GM20000 (cell line): ENCODE measurements at places on chromosomes 6 and 20.

DNA sequence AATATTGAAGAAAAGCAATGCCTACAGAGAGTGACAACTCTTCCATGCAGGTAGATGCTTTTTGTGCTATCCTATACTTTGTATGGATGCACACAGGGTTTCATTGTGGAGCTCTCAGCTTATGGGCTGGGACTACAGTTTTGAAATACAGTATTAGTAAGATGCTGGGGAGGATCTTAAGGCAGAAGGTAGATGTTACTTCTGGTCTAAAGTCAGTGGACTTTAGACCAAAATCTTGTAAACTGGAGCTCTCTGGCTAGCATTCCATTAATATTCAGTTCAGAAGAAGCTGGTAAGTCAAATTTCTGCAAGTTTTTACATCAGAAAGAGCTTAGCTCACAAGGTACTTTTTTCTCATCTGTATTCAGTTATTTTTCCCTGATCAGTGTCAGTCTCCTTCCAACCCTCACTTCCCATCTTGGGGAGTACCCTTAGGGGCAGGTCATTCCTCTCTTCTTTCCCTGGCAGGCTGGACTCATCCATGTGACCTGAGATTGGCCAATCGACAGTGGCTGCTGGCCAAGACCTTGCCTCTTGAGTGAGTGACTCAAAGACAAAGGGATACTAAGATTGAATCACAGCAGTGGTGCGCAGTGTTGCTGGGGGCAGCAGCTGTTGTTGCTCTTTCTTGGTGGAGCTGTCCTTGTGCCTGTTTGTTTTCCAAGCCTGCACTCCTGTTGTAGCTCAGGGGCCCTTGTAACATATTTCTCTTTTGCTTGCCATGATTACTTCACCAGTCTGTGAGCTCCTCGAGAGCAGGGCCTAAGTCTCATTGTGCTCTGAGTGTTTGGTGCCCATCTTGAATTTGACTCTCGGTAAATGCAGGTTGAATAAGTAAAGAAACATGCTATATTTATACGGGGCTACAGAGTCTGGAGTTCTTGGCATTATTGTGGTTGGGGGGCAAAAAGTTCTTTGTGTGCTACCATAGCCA lies 2.8 kb upstream of the PHF20 start:
- DNase-seq, result peak; percentile 32

GRCh38 chr6:90397929-90398674 lies 101.5 kb upstream of the BACH2 start:
- DNase-seq, result no peak

- DNase-seq, result no peak
Observed at GRCh38 chr6:163943607-163944385, 529.3 kb downstream of the QKI start.

DNA sequence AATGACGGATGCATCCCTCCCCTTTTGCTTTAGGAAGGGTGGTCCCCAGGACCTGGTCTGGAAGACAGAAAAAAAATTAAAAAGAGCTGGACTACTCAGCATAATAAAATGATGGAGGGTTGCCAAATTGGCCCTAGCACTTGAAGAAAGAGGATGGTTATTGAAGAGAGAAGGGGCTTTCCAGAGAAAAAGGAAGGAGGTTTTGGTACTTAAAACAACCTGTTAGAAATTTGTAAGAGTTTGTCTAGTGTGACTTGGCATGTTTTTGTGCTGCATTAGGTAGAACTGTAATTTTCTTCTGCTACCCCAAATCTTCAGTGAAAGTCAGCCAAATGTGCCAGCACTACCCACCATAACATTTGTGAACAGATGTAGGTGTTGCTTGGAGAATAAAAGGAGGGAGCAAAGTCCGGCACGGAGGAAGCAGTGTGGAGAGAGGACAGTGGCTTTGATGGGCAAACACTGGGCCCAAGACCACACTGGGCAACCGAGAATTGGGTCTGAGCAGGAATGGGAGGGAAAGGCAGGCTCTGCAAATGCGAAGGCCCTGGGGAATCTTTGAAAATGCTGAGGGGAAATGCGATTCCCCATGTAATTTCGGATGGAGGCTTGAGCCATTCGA lies 160.9 kb downstream of the QRSL1 start:
- no peak for DNase-seq

GRCh38 chr6:4313044-4313686 lies 177.8 kb upstream of the ECI2 start:
- DNase-seq, result no peak

GRCh38 chr20:2538931-2539720 lies 2.8 kb downstream of the TMC2 start:
- DNase-seq, result no peak

GRCh38 chr20:41978246-41978790 lies 360.1 kb upstream of the CHD6 start:
- DNase-seq, result no peak

DNA sequence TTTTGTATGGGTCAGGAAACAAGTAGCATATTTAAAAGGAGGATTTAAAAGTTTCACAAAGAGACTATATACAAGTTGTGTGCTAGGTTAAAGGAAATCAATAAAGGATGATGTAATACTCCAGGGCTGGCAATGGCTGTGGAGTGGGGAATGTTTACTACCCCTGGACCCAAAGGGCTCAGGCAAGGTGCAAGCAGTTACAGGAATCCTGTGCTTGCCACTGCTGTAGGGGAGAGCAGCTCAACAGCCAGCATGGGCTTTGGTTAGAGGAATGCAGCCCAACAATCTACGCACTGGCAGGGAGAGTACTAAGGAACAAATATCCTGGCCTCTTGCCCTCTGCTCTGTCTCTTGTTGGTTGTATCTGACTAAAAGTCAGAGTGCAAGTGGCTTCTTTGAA lies 1642.2 kb downstream of the KHDRBS2 start:
- no peak for DNase-seq

- no peak for DNase-seq
Observed at GRCh38 chr6:143543435-143543834, 31.9 kb upstream of the FUCA2 start.

GRCh38 chr20:33018169-33018931 lies 10.8 kb downstream of the BPIFB2 start:
- DNase-seq, result no peak

DNA sequence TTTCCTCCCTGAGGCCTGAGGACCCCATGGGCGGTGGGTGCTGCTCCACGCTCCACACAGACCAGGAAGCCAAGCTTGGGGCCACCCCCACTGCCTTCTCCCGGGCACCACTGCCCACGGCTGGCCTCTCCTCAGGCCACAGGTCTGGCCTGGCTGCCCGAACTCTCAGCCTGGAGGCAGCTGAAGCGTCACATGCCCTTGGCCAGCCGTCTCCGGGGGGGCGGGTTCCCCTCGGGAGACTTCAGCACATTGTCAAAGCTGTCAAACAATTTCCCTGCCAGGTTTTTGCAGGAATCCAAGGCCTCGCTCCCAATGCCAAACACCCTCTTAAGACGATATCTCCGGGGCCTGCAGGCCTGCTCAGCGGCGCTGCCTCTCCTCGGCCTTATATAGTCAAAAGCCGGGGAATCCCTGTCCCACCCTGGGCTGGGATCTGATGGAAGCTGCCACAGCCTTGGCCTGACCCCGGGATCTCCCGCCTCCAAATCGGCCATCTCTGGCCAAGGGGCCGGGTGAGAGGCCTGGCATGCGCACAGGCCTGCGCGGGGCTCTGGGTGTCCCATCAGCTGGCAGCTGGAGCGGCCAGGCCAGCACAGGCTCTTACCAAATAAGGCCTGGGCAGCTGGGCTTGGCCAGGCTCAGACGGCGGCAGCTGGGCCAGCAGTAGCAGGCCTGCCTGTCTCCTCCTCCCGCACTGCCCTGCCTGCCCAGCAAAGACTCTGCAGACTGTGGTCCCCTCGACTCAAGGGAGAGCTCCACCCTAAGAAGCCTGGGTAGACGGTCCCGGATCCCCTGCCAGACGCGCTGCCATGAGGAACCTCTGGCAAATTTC lies 49.7 kb downstream of the RBM38 start:
- no peak for DNase-seq

DNA sequence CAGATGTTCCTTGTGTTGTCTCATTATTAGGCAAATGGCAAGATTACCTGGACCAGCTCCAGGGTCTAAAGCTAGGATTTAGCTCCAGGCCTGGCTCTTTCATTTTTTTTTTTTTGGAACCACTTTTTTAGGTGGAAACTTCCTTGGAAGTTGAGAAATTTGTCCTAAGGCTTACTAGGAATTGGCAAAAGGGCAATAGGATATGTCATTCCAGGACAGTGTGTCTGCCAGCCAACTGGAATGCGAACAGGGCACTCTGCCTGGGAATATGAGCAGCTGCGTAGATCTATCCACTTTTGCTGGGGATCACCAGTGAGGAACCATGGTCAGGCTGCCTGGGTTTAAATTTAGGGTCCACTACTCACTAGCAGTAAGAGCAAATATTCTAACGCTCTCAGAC lies 304.0 kb downstream of the TSHZ2 start:
- DNase-seq, result no peak
